ENCODE measurements at places on chromosomes 12 and 14. TPM values are rescaled to one million over a fixed set of nuclear protein-coding genes. Genes with fewer than 3 reads are reported as not detected.
A peak's percentile ranks its signal among the peaks of the same experiment; 100 is the strongest.

DNA sequence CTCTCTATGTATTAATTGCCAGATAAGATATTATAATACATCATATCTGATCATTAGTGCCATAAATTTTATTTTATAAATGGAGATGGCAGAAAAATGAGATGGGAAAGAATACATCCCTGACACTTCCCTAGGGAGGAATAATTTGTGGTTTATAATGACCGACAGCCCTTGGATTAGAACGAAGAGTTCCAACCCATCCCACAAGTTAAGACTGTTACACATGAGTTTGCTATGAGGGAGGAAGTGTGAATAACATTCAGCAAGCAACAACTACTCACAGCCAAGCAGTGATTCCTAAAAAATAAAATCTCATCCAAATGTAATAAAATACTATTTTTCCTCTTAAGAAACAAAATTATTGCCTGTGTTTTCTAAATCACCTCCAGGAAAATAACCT lies 299.0 kb downstream of the CCDC91 start:
- DNase-seq = no peak

DNA sequence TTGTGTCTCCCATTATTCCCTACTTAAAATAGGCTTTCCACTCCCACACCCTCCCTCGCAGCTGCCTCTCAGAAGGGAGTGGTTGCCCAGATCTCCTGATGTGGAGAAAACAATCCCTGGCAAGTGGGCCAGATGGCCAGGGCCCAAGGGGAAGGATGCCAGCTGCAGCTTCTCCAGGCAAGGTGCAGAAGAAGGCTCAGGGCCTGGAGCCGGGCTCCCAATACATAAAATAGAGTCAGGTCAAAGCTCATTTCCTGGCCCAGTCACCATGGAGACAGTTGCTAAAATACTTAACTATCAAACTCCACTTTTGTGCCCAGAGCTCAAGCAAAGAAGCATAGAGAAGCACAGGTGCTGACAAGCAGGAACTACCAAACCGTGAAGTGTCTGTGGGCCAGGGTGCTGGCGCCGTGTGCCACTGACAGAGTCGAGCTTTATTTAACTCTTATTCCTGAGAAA lies 45.7 kb upstream of the ITPR2 start:
- DNase-seq = peak; percentile 90

DNA sequence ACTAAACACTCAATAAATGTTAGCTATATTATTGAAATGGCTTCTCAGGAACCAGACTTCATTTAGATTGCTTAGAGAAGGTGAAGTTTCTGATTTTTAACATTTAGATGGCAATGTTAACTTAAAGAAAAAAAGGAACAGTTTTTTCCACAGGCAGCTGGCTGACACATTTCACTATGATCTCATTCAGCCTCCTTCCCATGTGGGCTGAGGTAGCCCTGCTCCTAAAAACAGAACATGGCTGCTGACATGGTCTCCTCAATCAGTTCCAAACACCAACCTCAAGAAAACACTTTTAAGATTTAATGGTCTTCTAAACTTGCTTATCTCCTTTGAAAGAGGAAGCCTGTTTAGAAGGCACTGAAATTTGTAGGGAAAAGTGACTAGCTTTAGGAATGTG lies 23.8 kb downstream of the GNS start:
- no peak for DNase-seq

DNA sequence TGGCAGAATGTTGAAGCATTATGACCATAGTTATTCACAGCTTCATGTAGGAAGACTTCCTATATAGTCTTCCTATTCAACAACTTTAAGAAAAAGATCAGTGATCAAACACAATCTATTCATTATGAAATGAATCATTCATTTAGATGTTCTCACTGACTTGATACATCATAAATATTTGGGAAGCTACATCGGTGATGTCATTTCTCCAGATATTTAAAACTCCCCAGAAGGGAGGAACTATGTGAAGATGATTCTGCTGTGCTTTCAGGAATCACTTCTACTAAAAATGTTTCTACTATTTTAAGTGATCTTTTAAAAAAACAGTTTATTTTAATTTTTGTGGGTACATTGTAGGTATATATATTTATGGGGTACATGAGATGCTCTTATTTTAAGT lies 316.4 kb downstream of the BCAT1 start:
- DNase-seq = no peak

- DNase-seq = no peak
Observed at GRCh38 chr12:127273626-127274025, 993.3 kb upstream of the TMEM132C start.

- no peak for DNase-seq
Observed at GRCh38 chr12:122363782-122364181, 58.7 kb downstream of the CLIP1 start.

GRCh38 chr14:81033698-81034240 lies 78.3 kb downstream of the TSHR start:
- no peak for DNase-seq

GRCh38 chr14:49905989-49906388 lies 13.1 kb downstream of the ARF6 start:
- DNase-seq = no peak

DNA sequence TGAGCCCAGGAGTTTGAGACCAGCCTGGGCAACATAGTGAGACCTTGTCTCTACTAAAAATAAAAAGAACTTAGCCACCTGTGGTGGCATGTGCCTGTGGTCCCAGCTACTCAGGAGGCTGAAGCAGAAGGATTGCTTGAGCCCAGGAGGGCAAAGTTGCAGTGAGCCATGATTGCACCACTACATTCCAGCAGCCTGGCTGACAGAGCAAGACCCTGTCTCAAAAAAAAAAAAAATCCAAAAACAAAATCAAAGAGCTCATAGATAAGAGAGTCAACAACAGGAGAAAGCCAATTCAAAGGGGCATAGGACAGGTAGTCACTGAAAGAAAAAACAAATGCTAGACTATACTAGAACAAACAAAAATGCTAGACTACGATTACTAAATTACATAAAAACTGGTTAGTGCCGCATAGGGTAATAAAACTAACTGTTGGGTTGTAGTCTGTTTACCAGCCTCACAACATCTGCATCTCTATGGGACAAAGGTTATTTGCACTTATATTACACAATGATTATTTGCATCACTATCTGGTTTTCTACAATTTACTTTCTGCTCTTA lies 16.6 kb upstream of the EEA1 start:
- DNase-seq = no peak

DNA sequence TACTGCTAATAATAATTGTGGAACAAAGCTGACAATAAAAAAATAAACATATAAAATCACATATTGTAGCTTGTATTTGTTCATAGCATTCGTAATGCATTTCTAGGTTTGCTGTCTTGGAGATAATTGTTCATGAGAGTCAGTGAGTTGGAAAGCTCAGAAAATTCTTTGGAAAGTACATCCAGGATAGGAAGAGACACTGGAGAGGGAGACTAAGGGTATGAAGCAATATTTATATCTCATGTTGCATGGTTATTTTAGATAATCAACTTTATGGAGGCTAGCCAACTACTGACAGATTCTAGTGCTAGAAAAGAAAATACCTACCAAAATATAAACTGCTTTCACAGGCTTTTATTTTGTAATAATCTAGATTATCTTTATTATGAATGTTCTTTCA lies 1095.2 kb downstream of the FSCB start:
- no peak for DNase-seq

- no peak for DNase-seq
Observed at GRCh38 chr12:25194214-25194613, 746 bp downstream of the DNAI7 start.

DNA sequence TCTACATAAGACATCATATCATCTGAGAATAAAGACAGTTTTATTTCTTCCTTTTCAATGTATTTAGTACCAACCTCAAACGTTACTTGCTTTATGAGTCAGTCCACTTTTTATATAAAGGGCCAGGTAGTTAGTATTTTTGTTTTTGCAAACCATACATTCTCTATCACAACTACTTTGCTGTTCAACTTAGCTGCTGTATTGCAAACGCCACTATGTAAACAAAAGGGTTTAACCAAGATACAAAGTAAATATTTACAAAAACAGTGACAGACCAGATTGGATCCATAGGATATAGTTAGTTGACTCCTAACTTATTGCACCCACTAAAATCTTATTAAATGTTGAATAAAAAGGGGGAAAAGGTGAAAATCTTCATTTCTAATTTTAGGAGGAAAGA lies 87.7 kb upstream of the FOXG1 start:
- no peak for DNase-seq

- no peak for DNase-seq
Observed at GRCh38 chr12:84605983-84606382, 306.6 kb downstream of the SLC6A15 start.

GRCh38 chr12:8697120-8697475 lies 693 bp upstream of the RIMKLB start:
- no peak for DNase-seq

DNA sequence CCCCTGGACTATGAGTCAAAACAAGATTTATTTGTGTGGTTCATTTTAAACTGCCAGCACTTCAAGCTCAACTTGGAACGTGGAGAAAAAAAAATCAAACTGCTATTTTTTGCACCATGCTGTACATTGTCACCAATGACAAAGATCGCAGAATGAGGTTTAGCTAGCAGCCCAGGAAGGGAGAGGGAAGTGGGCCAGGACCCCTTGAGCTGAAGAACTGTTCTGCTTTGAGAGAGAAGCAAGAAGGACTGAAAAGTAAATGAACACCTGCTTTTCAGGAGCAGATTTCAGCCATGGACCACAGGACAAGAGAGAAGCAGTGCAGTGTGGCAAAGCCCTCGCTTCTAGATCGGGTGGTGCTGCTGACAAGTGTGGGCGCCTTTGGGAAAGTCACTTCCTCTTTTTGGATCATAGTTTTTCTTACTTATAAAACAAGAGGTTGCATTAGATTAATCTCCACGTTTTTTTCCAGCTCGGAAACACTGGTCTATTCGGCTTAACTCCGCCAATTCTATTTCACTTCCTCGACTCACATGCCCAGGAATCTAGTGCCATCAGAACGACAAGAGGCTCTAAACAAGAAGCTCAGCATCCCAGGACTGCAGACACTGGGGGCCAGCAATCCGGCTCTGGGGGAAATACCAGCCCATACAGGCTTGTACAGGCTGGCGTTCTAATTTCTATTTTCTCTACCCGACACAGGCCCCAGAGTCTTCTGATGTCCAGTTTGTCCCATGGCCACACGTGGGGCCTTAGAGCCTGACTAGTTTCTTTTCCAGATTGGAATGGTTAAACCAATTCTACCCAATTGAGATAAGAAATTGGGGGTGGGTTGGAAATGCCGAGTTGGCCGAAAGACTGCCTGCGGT lies 129.9 kb downstream of the CRACR2A start:
- DNase-seq = no peak

DNA sequence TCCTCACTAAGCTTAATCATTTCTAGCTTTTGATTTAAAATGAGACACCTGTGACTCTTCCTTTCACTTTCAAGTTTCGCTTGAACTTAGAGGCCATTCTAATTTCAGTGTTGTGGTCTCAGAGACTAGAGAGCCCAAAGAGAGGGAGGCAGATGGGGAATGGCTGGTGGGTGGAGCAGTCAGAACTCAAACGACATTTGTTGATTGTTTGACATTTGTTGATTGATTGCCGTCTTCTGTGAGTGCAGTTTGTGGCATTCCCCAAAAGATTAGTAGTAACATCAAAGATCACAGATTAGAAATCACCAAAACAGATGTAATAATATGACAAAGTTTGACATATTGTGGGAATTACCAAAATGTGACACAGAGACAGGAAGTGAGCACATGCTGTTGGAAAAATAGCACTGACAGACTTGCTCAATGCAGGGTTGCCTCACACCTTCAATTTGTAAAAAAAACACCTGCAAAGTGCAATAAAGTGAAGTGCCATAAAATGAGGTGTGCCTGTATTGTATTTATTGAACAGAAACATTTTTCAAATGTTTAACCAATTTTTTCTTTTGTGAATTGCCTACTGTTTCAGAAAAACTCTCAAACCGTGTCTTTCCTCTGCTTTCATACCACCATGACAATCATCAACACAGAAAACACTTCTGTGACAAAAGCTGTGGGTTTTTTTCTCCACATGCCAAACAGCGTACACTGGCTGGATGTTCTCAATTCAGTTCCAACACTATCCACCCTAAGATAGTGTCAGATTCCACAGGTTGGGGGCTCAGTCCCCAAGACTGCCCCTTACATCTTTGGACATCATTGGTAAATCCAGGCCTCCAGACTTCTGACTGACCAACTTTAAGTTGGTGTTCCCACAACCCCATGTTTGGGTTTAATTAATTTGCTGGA lies 376.3 kb upstream of the RGS6 start:
- no peak for DNase-seq

DNA sequence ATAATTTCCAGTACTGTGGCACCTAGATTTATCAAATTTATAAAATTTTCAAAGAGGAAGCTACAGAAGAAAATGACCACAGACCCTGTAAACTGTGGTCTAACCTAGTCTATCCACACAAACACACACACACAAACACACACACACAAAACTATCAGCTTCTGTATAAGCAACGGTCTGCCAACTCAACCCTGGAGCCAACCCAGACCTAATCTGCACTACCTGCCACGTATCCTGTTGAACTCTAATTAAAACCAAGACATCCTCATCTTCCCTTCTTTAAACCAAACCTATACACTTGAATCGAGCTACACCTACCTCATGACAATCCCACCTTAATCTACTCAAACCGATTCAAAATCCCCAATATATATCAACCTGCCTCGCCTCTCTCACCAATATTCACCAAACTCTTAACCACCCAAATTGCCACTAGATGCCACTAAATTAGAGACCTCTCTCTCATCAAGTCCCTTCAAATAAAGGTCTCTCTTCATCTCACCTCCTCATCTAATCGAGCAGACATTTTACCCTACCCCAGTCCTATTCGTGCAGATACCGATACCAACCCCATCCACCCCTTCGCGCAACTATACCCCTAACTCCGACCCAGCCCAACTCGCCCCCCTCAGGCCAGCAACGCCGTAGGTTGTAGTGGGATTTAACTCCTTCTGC lies 808 bp downstream of the ACIN1 start:
- DNase-seq = no peak

DNA sequence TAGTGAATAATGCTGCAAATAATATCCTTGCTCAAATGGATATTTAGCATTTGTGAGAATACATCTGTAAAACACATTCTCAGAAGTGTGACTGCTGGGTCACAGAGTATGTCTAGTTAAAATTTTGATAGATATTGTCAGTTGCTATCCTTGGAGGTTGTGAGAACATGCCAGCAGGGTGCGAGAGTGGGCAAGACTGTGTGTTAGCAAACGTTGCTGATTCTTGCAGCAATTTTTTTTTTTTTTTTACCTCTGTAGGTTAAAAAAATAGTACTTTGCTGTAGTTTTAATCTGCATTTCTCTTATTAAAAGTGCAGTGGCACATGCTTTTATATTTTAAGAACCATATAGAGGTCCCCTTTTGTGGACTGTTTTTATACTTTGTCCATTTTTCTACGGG lies 4.5 kb upstream of the NYNRIN start:
- no peak for DNase-seq

IGF1 gene
- total RNA-seq = 6.1 TPM

RERGL gene
- 0.67 TPM for total RNA-seq

KHNYN gene
- 27.7 TPM for total RNA-seq

KRT75 gene
- not detected for total RNA-seq

PLEKHD1 gene
- total RNA-seq = 0.06 TPM

IRAK3 gene
- total RNA-seq = 17.0 TPM

HHIPL1 gene
- total RNA-seq = 1.9 TPM

ESPL1 gene
- 0.42 TPM for total RNA-seq

PRPH gene
- 0.94 TPM for total RNA-seq

MSI1 gene
- total RNA-seq = 4.5 TPM

All from right cardiac atrium (tissue), 5 donors.